Stomach (tissue), 19 donors: ENCODE measurements at places on chromosomes 2 and 18. TPM values are rescaled to one million over a fixed set of nuclear protein-coding genes. Genes with fewer than 3 reads are reported as not detected.
A peak's percentile ranks its signal among the peaks of the same experiment; 100 is the strongest.

GRCh38 chr2:35591886-35592285 is 763.7 kb upstream of the CRIM1 start:
- H3K27ac ChIP-seq, result no peak overlapping the region
- no peaks in the 10 kb centered on the region for H3K27me3 ChIP-seq
- H3K36me3 ChIP-seq, result no peaks in the 10 kb centered on the region
- DNase-seq, result no peak
- H3K4me3 ChIP-seq, result no peak overlapping the region

DNA sequence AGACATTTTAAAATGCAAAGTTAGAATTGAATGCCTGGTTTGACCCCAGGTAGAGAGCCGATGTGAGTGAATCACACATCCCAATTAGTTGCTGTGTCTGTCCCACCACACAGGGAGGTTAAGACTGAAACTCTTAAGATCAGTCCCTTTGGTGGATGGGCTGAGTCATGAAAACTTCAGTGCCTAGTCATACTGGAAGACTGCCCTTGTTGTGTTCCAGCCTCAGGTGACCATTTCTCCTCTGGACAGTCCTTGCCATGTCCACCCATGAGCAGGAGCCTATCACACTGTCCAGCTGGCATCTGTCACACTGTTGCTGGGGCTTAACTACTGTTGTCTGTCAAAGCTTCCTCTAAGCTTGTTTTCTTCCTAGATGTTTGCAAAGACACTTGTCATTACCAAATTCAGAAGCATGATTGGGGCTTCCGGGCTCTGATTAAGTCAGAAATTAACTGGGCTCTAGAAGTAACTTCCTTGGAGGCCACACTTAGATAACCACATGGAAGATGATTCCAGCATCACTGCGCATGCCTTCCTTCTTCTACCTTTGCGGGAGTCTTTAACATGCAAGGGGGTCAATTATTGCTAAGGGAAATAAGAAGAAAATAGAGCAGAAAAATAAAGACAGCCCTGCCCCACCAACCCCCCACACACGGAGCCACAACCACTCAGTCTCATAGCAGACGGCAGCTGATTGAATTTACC is 21.3 kb downstream of the CYRIA start:
- H3K4me3 ChIP-seq, result no peak overlapping the region
- no peak for DNase-seq
- peaks cover 5% of the 10 kb centered on the region for H3K4me1 ChIP-seq
- no peaks in the 10 kb centered on the region for H3K36me3 ChIP-seq
- no peaks in the 10 kb centered on the region for H3K27me3 ChIP-seq

DNA sequence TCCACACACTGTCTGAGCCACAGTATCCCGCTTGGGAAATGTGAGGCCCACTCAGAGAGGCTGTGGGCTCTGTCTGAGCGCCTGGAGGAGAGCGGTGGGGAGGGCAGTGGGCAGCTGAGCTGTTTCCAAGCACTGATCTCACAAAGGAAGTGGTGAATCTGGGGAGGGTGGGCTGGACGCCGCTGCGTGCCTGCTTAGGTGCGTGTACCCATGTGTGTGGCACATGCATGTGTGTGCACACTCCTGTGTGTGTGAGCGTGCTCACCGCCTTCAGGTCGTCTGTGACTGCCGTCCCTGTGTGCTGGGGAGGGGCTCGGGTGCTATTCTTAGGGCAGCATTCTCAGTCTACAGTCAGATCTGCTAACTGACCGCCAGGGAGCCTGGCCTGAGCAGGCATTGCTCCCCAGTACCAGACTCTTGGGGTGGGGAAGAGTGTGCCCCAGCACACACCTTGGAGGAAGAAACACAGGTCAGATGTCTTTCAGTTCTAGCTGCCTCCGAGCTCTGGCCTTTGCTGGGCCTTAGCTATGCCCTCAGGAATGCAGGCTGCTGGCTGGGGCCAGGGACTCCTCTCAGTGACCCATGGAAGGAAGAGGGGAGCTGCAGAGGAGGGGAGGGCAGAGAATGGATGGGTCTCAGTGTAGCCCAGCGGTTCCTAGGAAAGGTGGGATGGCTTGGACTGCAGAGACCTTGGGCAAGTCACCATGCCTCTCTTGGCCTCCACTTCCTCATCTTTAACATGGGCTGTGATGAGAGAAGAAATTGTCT is 31.4 kb downstream of the KCNIP3 start:
- no peaks in the 10 kb centered on the region for H3K4me1 ChIP-seq
- H3K36me3 ChIP-seq, result no peaks in the 10 kb centered on the region
- no peak overlapping the region for H3K27ac ChIP-seq
- no peaks in the 10 kb centered on the region for H3K27me3 ChIP-seq

- H3K27me3 ChIP-seq, result no peaks in the 10 kb centered on the region
- no peaks in the 10 kb centered on the region for H3K4me1 ChIP-seq
- DNase-seq, result no peak
- no peak overlapping the region for H3K4me3 ChIP-seq
- no peak overlapping the region for H3K27ac ChIP-seq
Measured at GRCh38 chr2:88930659-88931058, 239.2 kb downstream of the RPIA start.

- peak; percentile 53 for DNase-seq
- H3K27me3 ChIP-seq, result no peaks in the 10 kb centered on the region
Measured at GRCh38 chr2:112614201-112614840, 29.9 kb downstream of the CHCHD5 start.

DNA sequence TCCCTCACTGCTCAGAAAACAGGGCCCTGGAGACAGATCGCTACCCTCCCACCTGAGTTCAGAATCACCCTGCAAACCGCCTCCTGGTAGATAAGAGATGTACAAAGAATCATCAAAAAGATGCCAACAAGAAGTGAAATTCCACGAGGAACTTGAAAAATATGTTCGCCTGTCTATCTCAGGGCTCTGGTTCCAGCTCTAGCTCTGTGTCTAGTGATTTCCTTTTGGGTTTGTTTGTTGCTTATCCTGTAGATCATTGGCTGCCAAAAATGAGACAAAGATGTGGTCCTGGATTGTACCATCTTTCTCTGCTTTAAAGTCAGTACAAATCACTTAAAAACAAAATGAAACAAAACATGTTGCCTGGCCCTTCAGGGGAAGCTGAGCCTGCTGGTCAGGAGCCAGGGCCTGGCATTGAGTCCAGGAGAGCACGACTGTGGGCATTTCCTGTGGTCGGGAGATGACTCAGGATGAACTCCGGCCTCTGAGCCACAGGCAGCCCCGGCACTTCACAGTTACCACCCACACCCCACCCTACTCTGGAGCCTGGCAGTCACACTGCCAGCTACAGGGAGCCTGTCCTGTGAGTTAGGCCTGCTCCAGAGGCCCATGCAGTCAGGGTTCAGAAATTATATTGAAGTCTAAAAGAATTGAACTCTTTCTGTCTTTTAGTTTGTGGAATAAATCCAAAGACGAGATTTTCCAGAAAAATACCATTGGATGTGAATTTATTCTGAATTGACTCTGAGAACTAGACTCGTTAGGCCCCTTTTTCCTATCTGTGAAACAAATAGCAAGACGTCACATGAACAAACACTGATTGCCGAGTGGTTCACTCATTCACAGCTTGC is 8.0 kb upstream of the ITGB6 start:
- H3K4me1 ChIP-seq, result peaks cover 18% of the 10 kb centered on the region
- peak overlapping the region; percentile 84 for H3K27ac ChIP-seq
- H3K36me3 ChIP-seq, result no peaks in the 10 kb centered on the region

DNA sequence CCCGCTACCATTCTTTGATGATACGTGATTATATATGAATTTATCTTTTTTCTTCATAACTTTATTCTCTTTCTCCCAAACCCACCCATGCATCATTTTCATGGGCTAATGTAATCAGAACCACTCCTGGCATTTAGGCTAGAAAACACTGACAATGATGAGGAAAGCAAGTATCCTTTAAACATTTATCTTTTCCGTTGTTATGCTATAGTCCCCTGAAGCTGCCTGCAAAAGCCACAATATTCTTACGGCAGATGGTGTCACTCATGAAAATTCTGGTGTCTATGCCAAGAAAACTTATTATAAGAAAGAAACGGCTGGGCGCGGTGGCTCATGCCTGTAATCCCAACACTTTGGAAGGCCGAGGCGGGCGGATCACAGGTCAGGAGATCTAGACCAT is 221.8 kb upstream of the CTAGE1 start:
- no peaks in the 10 kb centered on the region for H3K4me1 ChIP-seq
- no peak overlapping the region for H3K27ac ChIP-seq
- no peaks in the 10 kb centered on the region for H3K27me3 ChIP-seq
- no peaks in the 10 kb centered on the region for H3K36me3 ChIP-seq

GRCh38 chr2:24793761-24794435 is 673 bp downstream of the CENPO start:
- peak overlapping the region; percentile 74 for H3K4me3 ChIP-seq
- peak overlapping the region; percentile 98 for H3K27ac ChIP-seq
- no peaks in the 10 kb centered on the region for H3K27me3 ChIP-seq
- no peak for DNase-seq
- H3K36me3 ChIP-seq, result no peaks in the 10 kb centered on the region

DNA sequence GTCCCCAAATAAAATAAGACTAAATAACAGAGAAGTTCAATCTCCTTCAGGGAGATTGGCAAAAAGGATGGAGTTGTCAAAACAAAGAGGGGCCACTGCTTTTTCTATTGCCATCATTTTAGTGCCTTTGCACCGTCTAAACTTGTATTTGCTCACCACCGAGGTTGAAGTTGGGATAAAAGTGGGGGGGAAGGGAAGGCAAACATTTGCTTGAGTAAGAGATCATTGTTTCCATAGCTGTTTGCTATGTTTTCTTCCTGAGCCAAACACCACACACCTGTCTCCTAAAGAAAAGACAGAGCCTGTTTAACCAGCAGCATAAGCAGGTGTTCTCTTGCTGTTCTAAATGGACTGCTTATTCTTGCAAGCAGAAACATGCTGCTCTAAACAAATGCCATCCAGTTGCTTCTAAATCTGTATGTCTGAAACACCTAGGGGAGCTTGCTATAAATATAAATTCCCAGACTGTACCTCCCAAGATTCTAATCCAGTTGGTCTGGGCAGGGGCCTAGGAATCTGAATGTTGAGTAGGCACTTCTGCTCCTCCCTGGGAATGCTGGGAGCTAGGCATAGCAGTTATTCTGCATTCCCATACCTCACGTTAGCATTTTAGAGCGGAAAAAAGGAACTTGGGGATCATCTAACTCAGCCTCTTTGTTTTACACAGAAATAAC is 179.4 kb upstream of the ARL4C start:
- peaks cover 23% of the 10 kb centered on the region for H3K4me1 ChIP-seq
- H3K36me3 ChIP-seq, result no peaks in the 10 kb centered on the region
- no peaks in the 10 kb centered on the region for H3K27me3 ChIP-seq
- peak overlapping the region; percentile 43 for H3K27ac ChIP-seq

DNA sequence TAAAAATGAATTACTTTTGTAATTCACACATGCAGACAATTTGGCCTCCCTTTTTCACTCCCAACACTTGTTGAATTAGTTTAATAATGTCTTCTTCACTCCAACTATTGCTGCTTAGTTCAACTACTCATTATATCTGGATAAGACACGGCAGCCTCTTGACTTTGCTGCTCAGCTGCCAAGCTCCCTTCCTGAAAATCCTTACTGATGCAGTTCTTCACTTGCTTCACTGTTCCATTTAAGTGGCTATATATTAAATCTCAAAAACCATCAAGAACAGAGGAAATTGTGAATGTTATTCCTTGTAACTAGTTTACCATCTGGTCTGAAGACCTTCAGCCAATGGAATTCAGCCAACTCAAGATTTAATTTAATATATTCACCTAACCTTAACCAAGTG is 127.1 kb downstream of the NCOA1 start:
- no peak overlapping the region for H3K4me3 ChIP-seq
- no peak for DNase-seq
- H3K36me3 ChIP-seq, result no peaks in the 10 kb centered on the region
- no peaks in the 10 kb centered on the region for H3K27me3 ChIP-seq
- peaks cover 20% of the 10 kb centered on the region for H3K4me1 ChIP-seq

Gene LHCGR
- polyA plus RNA-seq, result not detected

Gene SLC19A3
- polyA plus RNA-seq, result not detected

Gene ACAA2
- 36.8 TPM for polyA plus RNA-seq
